ENCODE measurements at places on chromosomes 7 and 10.

- DNase-seq: peak; percentile 28
- H3K4me1 ChIP-seq: peaks cover 7% of the 10 kb centered on the region
- no peaks in the 10 kb centered on the region for H3K36me3 ChIP-seq
- H3K27ac ChIP-seq: peak overlapping the region; percentile 94
- H3K27me3 ChIP-seq: no peaks in the 10 kb centered on the region
- H3K4me3 ChIP-seq: peak overlapping the region; percentile 72
Measured at GRCh38 chr10:134247-135131, 766 bp upstream of the ZMYND11 start.

DNA sequence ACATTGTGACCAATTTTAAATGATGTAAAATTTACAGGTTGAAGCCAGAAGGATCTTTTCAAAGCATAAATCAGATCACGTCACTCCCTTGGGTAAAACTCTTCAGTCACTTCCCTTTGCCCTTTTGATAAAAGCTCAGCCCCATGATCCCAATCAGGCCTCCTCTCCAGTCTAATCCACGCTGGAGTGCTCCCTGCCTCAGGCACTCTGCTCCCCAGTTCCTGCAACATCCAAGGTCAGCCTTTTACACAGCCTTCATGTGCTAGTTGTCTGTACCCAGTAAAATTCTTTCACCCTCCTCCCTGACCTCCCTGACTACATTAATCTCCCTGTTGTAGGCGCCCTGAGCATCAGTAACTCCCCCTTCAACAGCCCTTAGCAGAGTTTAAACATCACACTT is 14.1 kb downstream of the ELMO1 start:
- H3K36me3 ChIP-seq: no peaks in the 10 kb centered on the region
- H3K27ac ChIP-seq: no peak overlapping the region
- no peaks in the 10 kb centered on the region for H3K27me3 ChIP-seq

- H3K4me1 ChIP-seq: peaks cover 30% of the 10 kb centered on the region
- DNase-seq: no peak
- H3K36me3 ChIP-seq: no peaks in the 10 kb centered on the region
- H3K27ac ChIP-seq: no peak overlapping the region
- no peak overlapping the region for H3K4me3 ChIP-seq
Measured at GRCh38 chr10:110067960-110068770, 60.4 kb downstream of the ADD3 start.

- DNase-seq: no peak
- no peaks in the 10 kb centered on the region for H3K4me1 ChIP-seq
- H3K36me3 ChIP-seq: no peaks in the 10 kb centered on the region
- H3K27ac ChIP-seq: no peak overlapping the region
- H3K4me3 ChIP-seq: no peak overlapping the region
Measured at GRCh38 chr10:8221451-8221850, 167.0 kb downstream of the GATA3 start.

DNA sequence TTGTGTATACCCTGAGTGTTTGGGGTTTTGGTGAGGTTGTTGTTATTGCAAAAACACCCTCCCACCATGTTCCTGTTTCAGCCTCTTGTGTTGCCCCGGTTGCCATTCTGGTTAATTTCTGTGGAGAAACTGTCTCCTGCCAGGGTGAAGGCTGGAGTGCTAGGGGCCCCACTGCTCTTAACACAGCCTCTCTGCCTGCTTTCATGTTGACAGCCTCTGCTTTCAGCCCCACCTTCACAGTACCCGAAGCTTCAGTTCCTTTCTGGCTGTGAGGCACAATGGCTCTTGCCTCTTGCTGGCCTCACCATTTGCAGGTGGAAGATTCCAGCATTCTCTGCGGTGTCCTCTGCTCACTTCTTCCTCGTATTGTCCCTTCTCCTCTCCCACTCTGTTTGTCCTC is 19.2 kb downstream of the SLC18A2 start:
- no peak for DNase-seq
- H3K4me3 ChIP-seq: no peak overlapping the region
- H3K27me3 ChIP-seq: no peaks in the 10 kb centered on the region
- no peaks in the 10 kb centered on the region for H3K36me3 ChIP-seq
- no peak overlapping the region for H3K27ac ChIP-seq

- no peak overlapping the region for H3K27ac ChIP-seq
- H3K36me3 ChIP-seq: no peaks in the 10 kb centered on the region
- DNase-seq: no peak
Measured at GRCh38 chr7:128200376-128200775, 40.7 kb upstream of the LEP start.

- no peaks in the 10 kb centered on the region for H3K36me3 ChIP-seq
- no peak overlapping the region for H3K4me3 ChIP-seq
Measured at GRCh38 chr7:36967387-36967786, 243.1 kb upstream of the AOAH start.

- H3K4me3 ChIP-seq: no peak overlapping the region
- H3K27ac ChIP-seq: no peak overlapping the region
- DNase-seq: no peak
- no peaks in the 10 kb centered on the region for H3K27me3 ChIP-seq
Measured at GRCh38 chr7:80240265-80241025, 105.8 kb downstream of the GNAI1 start.

GRCh38 chr7:149292462-149292823 is 30.4 kb downstream of the ZNF783 start:
- DNase-seq: no peak
- H3K27me3 ChIP-seq: no peaks in the 10 kb centered on the region
- H3K36me3 ChIP-seq: peaks cover 26% of the 10 kb centered on the region
- H3K27ac ChIP-seq: no peak overlapping the region

GRCh38 chr10:59644841-59645240 is 64.8 kb downstream of the SLC16A9 start:
- no peak overlapping the region for H3K27ac ChIP-seq
- H3K36me3 ChIP-seq: no peaks in the 10 kb centered on the region
- H3K4me1 ChIP-seq: no peaks in the 10 kb centered on the region
- DNase-seq: no peak

DNA sequence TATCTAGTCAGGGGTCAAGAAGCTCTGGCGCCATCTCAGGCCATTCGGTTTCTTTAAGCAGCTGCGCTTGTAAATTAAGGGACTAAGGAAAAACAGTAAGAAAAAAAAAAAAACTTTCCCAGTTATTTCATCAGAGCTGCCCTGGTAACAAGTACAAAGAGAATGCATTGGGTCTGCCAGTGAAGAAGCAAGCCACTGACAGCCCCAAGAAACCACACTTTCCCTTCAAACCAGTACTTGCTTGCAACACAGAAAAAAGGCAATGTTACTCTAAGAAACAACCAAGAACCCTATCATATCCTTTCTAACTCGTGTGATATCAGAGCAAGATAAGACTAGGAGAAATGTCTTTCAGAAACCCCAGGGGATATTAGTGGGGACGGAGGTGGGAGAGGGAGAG is 40.6 kb upstream of the AOAH start:
- H3K27me3 ChIP-seq: no peaks in the 10 kb centered on the region
- no peaks in the 10 kb centered on the region for H3K36me3 ChIP-seq
- H3K4me1 ChIP-seq: no peaks in the 10 kb centered on the region
- no peak overlapping the region for H3K4me3 ChIP-seq

DNA sequence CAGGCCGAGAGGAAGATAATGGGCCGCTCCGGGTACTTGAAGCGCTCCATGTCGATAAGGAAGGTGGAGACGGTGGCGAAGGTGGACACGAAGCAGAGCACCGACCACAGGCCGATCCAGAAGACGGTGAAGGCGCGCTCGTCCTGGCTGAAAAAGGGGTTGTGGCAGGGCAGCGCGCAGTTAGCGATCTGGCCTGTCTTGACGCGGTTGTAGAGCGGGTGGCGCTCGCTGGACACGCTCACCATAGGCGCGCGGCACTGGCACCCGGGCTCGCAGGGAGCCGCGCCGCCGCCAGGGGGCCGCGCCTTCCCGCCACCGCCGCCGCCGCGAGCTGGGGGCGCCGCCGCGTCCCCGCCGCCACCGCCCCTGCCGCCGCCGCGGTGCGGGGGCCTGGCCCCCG is 1.6 kb downstream of the FZD8 start:
- peak overlapping the region; percentile 71 for H3K27ac ChIP-seq
- H3K27me3 ChIP-seq: no peaks in the 10 kb centered on the region
- peaks cover 24% of the 10 kb centered on the region for H3K4me1 ChIP-seq
- peak overlapping the region; percentile 81 for H3K4me3 ChIP-seq
- H3K36me3 ChIP-seq: no peaks in the 10 kb centered on the region
- peak; percentile 57 for DNase-seq

- peak overlapping the region; percentile 22 for H3K4me3 ChIP-seq
- H3K4me1 ChIP-seq: no peaks in the 10 kb centered on the region
- DNase-seq: no peak
- H3K27ac ChIP-seq: no peak overlapping the region
Measured at GRCh38 chr7:70830060-70830395, 301.9 kb upstream of the GALNT17 start.

DNA sequence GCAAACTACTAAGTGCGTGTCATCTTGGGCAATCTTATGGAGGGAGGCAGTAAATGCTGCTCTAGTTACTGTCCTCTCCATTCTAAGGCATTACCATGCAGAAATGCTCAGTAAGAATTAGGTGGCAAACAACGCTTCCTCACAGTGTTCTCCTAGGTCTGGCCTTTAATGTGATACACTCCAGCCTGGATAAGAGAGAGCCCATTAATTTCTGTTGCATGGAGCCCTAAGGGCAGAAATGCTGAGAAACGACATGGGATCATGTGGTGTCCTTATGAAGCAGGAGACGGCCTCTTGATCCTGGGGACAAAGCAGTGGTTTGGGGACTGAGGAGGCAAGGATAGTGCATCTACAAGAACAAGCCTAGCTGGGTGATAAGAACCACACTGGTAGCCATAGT is 44.0 kb downstream of the SLC25A13 start:
- DNase-seq: no peak
- no peak overlapping the region for H3K27ac ChIP-seq
- H3K4me3 ChIP-seq: no peak overlapping the region
- H3K4me1 ChIP-seq: no peaks in the 10 kb centered on the region
- no peaks in the 10 kb centered on the region for H3K27me3 ChIP-seq

- no peak overlapping the region for H3K27ac ChIP-seq
- no peaks in the 10 kb centered on the region for H3K27me3 ChIP-seq
- H3K4me3 ChIP-seq: no peak overlapping the region
- no peak for DNase-seq
- H3K36me3 ChIP-seq: no peaks in the 10 kb centered on the region
Measured at GRCh38 chr10:77374189-77374656, 263.4 kb downstream of the KCNMA1 start.

DNA sequence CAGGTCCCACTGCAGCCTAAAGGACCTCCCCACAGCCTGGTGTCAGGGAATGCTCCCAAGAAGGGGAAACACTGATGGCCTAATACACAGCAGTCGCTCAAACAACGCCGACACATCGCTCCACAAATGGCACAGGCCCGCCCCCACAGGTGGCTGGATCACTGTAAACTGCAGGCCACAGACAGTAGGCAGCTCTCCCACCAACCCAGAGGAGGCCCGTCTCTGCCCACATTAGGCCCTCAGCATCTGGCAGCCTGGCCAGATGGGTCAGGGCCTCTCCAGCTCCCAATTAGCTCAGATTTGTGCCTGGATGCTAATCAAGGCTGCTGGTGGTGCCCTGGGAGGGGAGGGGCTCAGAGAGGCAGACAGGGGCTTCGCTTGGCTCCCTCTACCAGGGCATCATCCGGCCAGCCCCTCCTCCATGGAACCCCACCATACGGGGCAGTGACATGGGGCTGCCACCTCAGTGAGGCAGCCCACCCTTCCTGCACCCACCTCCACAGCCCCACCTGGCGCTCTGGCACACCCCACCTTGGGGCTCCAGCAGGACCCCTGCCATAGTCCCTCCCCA is 42.7 kb downstream of the CAMK2B start:
- H3K4me3 ChIP-seq: no peak overlapping the region
- no peaks in the 10 kb centered on the region for H3K4me1 ChIP-seq
- no peaks in the 10 kb centered on the region for H3K36me3 ChIP-seq
- H3K27me3 ChIP-seq: no peaks in the 10 kb centered on the region

DNA sequence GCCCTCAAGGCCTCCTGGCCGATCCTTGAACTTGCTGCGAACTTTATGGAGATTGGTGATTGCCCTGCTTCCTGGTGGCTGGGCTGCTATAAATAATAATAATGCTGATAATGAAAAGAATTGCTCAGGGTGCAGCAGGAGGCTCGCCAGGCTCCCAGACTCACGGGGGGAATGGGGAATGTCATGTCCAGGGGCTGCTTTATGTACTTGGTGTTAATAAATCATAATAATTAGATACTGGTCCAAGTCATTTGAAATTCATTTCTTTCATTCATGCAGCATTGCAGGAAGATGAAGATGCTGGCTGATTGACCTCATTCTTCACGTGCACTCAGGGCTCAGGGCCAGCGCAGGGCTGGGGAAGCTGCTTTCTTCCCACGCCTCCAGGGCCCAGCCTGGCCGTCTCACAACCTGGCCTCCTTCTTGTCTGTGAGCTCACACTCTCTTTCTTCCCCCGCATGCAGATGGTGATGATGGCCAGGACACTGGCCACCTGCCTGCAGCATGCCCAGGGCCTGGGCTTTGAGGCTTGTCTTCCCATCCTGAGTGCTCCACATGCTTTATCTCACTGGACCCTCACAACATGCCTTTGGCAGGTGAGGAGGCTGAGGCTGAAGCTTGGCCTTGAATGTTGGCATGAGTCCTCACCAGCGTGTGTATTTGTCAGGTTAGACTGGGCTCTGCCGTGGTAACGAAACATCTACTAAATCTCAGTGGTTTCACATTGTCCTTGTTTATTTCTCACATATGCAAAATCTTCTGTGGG is 138.4 kb upstream of the TNS3 start:
- H3K36me3 ChIP-seq: no peaks in the 10 kb centered on the region
- H3K27me3 ChIP-seq: no peaks in the 10 kb centered on the region
- no peak overlapping the region for H3K27ac ChIP-seq
- no peak overlapping the region for H3K4me3 ChIP-seq
- DNase-seq: no peak

- H3K27ac ChIP-seq: no peak overlapping the region
- no peak for DNase-seq
- H3K36me3 ChIP-seq: peaks cover 52% of the 10 kb centered on the region
- no peaks in the 10 kb centered on the region for H3K27me3 ChIP-seq
- H3K4me1 ChIP-seq: no peaks in the 10 kb centered on the region
Measured at GRCh38 chr7:92044940-92045339, 89.3 kb downstream of the CYP51A1 start.

DNA sequence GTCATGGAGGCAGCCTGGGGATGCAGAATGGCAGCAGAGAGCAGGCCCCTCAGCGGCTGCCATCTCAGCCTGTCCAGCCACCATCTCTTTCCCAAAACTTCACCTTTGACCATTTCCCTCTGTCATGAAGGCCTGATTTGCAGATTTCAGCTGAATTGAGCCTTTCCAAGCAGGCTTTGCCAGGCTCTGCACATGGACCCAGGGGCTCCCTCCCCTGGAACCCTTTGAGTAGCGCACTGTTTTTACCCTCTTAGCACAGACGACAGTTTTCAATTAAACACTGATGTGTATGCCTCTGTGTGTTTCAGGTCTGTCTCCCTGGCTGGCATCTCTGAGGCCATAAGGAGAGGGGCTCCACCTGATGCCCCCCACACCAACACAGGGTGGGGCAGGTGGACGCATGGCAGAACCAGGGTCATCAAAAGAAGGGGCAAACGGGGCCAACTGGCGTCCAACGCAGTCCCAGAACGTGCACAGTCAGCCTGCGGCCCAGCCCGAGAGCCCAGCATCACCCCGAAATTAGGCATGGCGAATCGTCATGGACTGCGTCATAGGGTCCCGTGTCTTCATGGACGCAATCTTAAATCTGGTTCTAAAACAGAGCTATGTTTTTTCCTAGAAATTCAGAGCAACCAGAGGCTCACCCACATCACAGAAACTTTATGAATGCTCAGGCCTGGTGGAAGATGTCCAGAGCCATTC is 185.0 kb upstream of the TCERG1L start:
- no peak for DNase-seq
- H3K4me3 ChIP-seq: no peak overlapping the region
- no peak overlapping the region for H3K27ac ChIP-seq
- no peaks in the 10 kb centered on the region for H3K36me3 ChIP-seq
- H3K27me3 ChIP-seq: no peaks in the 10 kb centered on the region
- H3K4me1 ChIP-seq: no peaks in the 10 kb centered on the region

Data from tibial artery (tissue), 4 donors.